ENCODE measurements at places on chromosomes 4 and X. TPM values are rescaled to one million over a fixed set of nuclear protein-coding genes. Genes with fewer than 3 reads are reported as not detected.

The CT45A5 gene
- not detected for total RNA-seq

- no peak for DNase-seq
Observed at GRCh38 chrX:20742106-20742505, 475.4 kb upstream of the RPS6KA3 start.

DNA sequence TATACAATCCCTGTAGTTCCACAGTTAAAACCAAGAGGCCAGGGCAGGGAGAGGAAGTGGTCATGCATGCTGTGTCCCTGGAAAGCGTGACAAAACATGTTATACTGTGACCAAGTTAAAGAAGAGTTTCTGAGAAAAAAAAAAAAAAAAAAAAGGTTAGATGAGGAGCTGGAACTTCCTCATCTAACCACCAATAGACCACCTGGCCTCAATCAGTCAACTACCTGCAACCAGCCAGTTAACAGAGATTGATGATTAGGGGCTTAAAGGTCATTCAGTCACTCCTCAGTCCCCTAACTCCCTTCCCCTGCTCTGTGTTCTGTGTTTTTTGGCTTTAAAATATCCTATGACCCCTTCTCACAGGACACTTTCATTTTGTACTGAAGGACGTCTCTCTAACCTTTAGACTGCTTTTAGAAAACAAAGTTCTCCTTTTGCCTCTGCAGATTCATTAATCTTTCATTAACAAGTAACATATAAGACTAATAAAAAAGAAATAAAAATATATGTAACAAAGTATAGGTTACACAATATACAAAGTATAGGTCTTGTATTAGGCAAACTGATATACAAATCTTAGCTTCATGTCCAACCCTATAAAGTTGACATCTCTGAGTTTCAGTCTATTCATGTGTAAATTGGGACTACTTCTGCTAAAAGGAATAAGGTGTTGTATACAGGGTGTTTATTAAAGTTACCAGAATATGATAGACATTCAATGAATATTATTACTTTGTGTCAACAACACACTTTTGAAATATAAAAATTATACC is 179.1 kb upstream of the NDST4 start:
- DNase-seq = no peak

The SLC2A9 gene
- 5.1 TPM for total RNA-seq

- no peak for DNase-seq
Observed at GRCh38 chr4:165440415-165441158, 61.8 kb downstream of the CPE start.

- no peak for DNase-seq
Observed at GRCh38 chrX:56233100-56233499, 944 bp downstream of the KLF8 start.

The SCLT1 gene
- total RNA-seq = 11.0 TPM

GRCh38 chr4:25457053-25457715 is 80.1 kb downstream of the ANAPC4 start:
- DNase-seq = no peak

DNA sequence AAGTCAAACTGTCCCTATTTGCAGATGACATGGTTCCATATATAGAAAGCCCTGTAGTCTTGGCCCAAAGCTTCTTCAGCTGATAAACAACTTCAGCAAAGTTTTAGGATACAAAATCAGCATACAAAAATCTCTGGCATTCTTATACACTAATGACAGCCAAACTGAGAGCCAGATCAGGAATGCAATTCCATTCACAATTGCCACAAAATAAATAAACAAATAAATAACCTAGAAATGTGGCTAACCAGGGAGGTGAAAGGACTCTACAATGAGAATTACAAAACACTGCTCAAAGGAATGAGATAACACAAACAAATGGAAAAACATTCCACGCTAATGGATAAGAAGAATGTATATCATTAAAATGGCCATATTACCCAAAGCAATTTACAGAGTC is 52.9 kb upstream of the CXCL8 start:
- no peak for DNase-seq

- DNase-seq = no peak
Observed at GRCh38 chr4:143586080-143586479, 72.6 kb downstream of the SMARCA5 start.

GRCh38 chr4:48180234-48180633 is 46.2 kb upstream of the TXK start:
- no peak for DNase-seq

GRCh38 chrX:22373094-22373493 is 100.4 kb downstream of the CBLL2 start:
- no peak for DNase-seq

The XAGE1A gene
- total RNA-seq = not detected

- DNase-seq = no peak
Observed at GRCh38 chr4:186475202-186475601, 80.2 kb downstream of the MTNR1A start.

DNA sequence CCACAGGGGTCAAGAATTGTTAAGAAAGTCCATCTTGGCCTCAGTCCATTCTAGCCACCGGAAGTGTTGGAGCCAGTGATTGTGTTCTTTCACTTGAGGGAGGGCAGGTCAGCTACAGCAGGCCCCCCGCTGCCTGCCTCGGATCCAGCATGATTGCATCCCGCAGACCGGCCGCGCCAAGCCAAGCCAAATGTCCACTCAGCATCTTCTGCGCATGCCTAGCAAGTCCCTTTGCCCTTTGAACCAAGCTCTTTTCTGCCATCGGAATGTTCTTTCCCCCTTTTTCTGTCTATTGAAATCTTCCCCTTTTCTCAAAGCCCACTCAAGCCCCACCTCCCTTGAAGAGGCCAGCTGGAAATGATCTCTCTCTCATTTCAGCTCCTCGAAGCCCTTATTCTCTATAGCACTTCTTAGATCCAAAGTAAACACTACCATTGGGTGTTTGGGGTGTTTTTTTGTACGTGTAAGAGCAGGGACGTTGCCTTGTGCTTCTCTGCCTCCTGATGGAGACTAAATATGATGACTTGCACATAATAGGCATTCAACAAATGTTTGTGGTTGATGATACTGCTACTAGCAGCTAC is 147.8 kb upstream of the BCOR start:
- no peak for DNase-seq

The TEX13B gene
- not detected for total RNA-seq

DNA sequence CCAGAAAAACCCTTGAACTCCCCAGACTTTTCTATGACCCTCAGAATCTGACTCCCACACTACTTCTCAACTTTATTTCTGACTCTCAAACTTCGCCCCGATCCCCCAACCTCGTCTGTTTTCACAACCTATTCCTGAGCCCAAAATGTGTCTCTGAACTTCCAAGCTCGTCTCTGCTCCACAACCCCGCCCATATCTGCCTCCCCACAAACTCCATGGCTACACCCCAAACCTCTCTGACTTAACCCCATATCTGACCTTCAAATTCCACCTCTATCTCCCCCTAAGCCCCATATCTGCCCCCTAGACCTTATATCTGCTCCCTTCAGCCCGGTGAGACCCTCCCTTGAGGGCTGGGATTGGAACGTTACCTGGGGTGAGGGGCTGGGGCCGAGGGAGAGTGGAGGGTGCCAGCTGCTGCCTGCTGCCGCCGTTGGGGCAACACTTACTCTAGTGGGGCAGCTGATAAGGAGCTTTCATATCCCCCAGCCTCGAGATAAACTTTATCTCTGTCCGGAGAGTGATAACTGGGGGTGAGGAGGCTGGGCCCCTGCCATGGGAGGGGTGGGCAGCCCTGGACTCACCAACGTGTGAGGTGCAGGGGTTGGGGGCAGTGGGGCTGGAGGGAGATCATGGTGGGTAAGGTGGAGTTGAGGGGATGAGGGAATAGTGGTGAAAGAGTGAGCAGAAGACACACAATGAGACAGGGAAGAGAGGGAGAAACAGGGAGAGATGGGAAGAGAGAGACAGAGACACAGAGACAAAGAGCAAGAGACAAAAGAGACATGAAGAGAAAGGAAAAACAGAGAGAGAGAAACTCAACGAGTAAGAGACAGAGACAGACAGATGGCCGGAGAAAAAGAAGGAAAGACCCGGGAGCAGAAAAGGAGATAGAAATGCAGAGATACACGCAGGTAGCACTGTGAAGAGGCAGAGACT is 1.4 kb downstream of the GATA1 start:
- no peak for DNase-seq

GRCh38 chrX:2263203-2263602 is 237.6 kb downstream of the DHRSX start:
- no peak for DNase-seq
